ENCODE measurements at places on chromosomes 2 and 18.

DNA sequence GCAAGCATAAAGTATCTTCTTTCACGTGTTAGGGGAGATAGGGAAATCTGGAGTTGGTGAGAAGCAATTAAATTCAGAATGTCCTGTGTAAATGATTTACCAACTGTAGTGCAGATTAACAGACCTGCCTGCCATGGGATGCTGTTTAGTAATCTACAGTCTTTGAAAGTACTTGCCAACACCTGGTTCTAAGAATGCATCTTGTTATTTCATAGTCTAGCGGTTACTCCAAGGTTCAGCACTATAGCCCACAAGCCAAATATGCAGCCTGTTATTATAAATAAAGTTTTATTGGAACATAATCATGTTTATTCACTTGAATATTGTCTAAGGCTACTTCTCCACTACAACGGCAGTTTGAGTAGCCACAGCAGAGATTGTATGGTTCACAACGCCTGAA is 100.8 kb downstream of the OSBPL6 start:
- no peak for DNase-seq

DNA sequence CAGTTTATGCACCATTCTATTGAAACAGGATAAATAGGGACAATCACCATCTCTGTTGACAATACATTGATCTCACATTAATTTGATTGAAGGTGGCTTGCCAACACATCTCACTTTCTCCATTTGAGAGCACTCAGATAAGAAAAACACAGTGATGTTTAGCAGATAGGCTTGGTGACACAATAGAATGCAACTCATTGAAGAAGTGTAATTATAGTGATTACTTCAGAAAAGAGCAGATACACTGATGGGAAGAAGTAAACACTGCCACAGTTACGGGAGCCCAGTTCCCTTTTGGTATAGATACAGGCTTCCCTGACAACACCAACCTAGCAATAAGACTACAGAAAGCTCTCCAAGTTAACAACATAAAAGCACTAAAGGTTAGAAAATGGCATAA is 89.1 kb downstream of the FIGN start:
- DNase-seq: no peak

DNA sequence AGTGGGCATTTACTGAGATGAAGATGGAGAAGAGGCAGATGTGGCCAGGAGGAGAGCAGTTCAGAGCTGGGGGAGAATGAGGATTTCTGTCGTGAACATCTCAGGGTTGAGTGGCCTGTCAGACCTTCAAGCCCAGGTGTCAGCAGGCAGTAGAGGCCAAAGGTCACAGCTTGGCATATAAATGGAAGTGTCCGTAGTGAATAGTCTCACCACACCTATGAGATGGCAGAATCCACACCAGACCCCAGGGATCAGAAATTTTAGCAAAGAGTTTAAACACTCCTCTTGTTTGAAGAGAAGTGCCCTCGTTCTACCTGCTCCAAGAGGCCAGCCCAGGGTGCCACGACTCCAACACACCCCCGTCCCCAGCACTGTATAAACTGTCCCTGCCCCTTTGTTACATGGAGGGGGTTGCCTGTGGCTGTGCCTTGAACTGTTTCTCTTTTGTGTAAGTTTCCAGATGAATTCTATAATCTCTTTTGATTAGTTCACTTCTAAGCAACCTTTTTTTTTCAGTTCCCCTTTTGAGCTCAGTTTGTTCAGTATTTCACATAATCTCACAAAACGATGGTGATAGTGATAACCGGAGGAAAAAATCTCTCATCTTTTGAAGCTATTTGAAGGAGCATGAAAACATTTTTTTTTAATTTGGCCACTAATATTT is 69.0 kb upstream of the TTC39C start:
- no peak for DNase-seq

DNA sequence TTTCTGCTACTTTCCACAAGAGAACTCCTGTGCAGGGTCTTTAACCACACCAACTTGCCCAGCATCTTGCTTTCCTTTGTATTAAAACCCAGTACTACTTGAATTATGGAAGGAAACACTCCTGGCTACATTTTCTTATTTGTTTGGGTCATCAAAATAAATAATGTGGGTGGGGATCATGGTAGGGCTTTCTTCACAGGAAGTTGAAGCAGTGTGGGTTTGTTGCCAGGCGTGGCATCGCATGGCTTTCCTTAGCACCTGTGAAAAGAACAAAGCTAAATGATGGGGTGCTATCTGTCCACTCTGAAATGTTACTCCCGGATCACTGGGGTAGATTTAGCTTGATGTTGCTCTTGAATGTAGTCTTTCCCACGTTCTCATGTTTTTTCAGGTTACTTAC is 18.7 kb downstream of the ARHGAP25 start:
- DNase-seq: no peak

- peak; percentile 85 for DNase-seq
These were observed 139.0 kb downstream of the DDX1 start for GRCh38 chr2:15730545-15731212.

All from H54 (cell line).